ENCODE measurements at places on chromosomes 7 and 10.

DNA sequence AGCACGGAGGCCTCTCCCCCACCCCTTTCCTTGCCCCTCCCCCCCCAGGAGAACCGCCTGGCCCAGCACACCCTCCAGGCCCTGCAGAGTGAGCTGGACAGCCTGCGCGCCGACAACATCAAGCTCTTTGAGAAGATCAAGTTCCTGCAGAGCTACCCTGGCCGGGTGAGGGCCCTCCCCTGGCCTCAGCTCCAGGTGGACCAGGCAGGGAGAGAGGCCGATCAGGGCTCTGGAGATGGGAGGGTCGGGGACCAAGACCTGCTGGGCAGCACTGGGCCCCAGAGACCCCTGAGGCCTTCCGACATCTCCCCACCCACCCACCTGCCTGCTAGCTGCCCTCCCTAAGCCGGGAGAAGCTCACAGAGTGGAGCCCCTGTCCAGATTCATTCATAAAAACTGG is 8.8 kb upstream of the SH2B2 start:
- DNase-seq: no peak

- no peak for DNase-seq
Measured at GRCh38 chr7:111098926-111099250, 8.0 kb downstream of the LRRN3 start.

DNA sequence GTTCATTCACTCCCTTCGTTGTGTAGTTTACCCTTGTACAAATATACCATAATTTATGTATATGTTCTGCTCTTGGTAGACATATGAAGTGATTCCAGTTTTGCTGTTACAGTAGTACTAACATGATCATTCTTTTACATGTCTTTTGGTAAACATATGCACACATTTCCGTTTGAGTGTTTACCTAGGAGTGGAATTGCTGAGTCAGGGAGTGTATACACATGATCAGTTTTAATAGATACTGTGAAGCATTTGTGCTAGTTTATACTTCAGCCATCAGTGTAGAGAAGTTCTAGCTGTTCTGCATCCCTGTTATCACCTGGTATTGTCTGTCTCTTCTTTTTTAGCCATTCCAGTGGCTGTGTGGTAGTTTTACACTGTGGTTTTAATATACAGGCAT is 34.5 kb upstream of the CYP26C1 start:
- DNase-seq: no peak

- DNase-seq: no peak
Measured at GRCh38 chr10:7696545-7696944, 6.6 kb upstream of the ITIH2 start.

DNA sequence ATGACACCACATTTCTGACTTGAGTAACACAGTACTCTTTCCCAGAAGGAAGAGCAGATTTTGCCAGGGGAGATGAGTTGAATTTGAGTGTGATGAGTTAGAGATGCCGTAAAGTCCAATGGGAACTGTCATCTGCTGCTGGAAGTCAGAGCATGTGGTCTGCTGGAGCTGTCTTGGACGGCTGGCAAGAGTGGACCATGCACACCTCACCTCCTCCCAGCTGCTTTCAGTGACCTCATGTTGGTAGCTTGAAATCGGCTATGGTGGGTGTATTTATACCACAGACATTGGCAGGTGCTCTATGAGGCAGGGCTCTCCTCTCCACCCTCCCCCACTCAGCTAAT is 82.3 kb downstream of the COL13A1 start:
- DNase-seq: no peak

- no peak for DNase-seq
Measured at GRCh38 chr7:55326081-55326835, 38.9 kb upstream of the LANCL2 start.

GRCh38 chr10:78964274-78964951 is 104.4 kb upstream of the ZMIZ1 start:
- no peak for DNase-seq
